ENCODE measurements at places on chromosomes 12 and 14.
A peak's percentile ranks its signal among the peaks of the same experiment; 100 is the strongest.

GRCh38 chr12:110351119-110351518 lies 52.4 kb downstream of the ANAPC7 start:
- no peak for DNase-seq

GRCh38 chr14:93059917-93060545 lies 55.7 kb downstream of the ITPK1 start:
- DNase-seq: no peak

- peak; percentile 84 for DNase-seq
Observed at GRCh38 chr12:57087010-57087690, 1.8 kb upstream of the NAB2 start.

DNA sequence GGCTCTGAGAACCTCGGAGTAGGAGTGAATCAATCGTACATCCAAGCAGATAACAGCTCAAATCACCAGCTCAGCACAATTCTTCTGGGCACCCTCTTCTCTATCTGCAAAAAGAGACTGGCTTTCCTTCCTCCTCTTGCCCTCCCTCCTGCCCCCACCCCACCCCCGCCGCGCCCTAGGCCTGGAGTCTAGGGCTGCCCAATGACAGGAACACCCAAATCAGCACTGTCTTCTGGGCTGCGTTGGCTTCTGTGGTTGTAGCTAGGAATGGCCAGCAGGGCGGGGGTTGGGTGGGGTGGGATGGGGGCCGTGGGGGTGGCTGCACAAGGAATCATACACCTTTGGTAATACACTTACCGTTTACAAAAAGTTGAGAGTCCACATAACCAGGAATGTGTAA lies 28.0 kb upstream of the TMCC3 start:
- DNase-seq: no peak
